ENCODE measurements at places on chromosomes 7 and 10.

- no peak for DNase-seq
Observed at GRCh38 chr7:7504910-7505704, 30.6 kb downstream of the COL28A1 start.

DNA sequence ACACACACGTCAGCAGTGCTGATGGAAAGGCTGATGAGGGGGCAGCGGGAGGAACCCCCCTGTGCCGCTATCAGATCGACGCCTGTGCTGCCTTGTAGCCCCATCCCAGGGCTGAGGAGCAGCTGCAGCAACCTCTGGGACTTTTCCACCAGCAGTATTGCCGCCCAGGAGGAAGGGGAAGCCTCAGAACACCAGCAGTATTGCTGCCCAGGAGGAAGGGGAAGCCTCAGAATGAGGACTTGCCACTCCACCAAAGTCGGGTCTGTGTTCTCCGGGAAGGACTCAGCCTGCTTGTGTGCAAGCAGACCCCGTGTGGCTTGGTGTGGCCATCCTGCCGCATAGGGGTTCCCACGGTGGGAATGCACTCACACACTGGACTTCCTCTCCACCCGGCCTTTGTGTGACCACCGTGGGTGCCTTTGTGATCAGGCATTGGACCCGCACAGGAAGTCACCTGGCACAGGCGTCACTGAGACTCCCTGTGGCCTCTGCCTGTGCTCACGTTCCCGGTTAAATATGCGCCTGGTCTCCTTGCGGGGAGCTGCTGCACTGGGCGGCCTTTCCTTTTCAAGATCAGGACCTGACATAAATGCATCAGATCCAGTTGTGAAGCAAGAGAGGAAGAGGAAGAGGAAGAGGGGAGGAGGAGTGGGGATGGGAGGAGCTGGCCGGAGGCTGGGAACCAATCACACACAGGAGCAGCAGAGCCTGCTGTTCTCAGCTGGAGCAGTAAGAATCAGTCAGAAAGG, 248.5 kb downstream of the DNAJB6 start:
- no peak for DNase-seq

DNA sequence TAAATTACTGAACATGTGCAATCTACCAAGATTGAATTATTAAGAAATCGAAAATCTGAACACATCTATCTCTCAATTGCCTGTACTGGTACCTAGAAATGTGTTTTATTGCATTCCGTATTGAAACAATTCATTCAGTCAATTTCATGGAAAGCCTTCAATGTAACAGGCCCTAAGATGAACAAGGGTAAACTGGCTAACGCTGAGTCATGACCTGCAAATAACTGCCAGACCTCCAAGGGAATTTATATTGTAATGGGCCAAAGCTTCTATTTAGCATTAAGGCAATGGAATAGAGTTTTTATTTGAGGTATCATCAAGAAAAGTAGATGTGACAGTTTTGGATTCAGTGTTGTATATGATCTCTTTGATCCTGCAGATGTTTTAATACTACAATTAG, 49.9 kb upstream of the CD36 start:
- no peak for DNase-seq

GRCh38 chr7:35906191-35906908, 105.5 kb downstream of the SEPTIN7 start:
- peak; percentile 54 for DNase-seq

GRCh38 chr10:24617771-24618396, 105.8 kb downstream of the ARHGAP21 start:
- peak; percentile 68 for DNase-seq

DNA sequence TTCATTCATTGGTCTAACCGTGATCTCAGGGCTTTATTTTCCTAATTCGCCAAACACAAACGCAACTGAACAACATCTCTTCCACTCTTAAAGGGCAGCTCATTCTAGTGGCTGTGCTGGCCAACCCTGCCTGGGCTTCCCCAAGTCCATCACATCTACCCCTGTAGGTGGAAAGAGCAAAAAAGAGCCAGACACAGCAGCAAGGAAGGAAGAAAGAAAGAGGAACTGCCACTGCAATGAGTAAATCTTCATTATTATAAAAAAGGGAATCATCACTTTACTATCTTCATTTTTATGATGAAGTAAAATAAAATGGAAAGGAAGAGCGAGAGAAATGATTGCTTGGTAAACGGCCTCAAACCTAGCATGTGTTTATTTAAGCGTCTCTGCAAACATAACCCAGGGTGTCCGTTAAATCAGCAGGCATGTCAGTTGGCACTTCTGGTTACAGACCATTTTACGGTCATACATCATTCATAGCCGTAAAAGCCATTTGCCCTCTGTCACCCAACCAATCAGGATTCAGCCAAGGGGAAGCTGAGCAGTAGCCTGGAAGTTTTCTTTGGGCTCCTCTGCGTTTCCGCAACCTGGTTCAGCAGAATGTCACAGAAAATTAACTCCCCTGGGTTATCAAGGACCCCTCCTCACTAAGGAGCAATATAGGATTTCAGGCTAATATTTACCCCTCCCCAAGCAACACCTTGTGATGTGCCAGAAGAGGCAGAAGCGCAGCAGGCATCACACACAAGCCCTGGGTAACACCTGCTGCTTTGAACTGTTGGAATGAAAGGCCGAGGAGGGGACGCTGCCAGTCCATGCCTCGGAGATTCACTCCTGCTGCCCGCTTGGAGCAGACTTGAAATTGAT, 234.0 kb downstream of the SNX10 start:
- DNase-seq = no peak

DNA sequence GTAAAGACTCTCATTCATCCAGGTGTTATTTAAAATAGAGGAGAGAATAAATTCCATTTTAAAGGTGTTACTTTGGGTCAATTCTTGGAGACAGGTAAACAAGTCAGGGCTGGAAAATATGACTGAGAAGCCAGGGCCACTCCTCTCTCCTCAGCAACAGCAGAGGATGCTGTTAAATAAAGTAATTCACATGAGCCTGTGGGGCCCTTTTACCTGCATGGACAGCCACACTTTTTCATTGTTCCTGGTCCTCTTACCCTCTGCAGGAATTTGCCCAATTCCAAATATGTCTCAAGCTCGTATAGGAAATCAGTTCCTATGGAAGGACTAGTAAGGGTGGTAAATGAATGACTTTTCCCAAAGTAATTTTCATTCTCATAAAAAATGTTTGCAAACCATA, 420.1 kb upstream of the KLF6 start:
- DNase-seq = no peak

DNA sequence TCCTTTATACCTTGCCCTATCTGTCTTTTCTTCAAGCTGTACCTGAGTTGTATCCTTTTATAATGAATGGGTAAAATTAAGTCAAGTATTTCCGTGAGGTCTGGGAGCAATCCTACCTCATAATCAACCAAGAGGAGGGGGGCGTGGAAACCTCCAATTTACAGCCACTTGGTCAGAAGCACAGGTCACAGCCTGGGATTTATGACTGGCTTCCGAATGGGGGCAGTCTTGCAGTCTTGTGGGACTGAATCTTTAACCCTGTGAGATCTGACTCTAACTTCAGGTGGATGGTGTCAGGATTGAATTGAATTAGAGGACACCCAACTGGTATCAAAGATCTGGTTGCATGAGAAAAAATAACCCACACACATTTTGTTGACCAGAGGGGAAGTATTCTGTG, 23.5 kb upstream of the KCNMA1 start:
- no peak for DNase-seq

DNA sequence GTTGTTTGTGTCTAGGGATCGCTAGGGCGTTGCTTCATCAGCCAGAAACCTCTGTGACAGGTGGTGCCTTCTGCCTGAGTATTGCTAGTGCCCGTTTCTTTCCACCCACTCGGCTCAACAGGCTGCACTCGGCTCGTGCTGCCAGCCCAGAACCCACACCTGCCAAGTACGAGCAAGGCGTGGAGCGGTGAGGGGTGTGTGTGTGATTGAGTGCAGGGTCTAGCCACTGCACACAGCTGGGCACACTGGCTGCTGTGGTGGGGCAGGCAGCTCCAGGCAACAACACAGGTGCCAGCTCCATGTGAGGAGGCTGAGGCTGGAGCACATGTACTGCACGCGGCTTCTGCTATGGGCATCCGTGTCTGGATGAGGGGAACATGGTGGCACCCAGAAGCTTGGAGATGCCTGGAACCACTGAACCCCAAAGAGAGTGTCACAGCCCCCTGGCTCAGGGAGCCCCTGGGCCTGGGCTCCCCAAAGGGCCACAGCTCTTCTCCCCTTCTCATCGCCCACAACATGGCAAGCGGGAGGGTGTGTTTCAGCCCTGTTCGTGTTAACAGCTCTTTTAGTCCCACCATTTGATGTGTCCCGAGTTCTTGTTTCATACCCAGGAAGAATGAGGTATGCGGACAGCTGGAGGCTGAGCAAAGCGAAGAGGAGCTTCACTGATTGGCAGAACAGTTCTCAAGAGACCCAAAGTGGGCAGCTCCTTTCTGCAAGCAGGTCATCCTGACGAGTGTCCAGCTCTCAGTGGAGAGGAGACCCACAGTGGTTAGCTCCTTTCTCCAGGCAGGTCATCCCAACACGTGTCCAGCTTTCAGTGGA, 78.1 kb downstream of the HDAC9 start:
- DNase-seq = no peak

- no peak for DNase-seq
Observed at GRCh38 chr7:36692456-36692855, 31.8 kb downstream of the AOAH start.

GRCh38 chr7:54252256-54253035, 289.7 kb upstream of the VSTM2A start:
- DNase-seq = no peak

DNA sequence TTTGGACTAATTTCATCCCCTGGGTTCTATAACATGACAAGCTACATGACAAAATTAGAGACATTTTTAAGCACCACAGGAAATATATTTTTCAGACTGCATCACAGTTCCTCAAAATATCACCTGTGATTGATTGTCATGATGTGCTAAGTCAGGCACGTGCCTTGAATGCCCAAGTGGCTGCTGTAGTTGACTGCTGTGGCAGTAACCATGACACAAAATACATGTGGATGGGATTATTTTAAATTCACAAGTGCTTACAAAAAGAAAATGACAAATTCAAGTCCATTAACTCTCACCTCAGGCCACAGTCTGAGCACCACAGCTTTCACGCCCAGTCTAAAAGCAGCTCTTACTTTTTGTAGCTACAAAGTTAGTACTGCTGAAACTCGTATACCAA, 45.5 kb downstream of the TNPO3 start:
- no peak for DNase-seq

- no peak for DNase-seq
Observed at GRCh38 chr10:50358411-50358810, 107.1 kb upstream of the ASAH2 start.

DNA sequence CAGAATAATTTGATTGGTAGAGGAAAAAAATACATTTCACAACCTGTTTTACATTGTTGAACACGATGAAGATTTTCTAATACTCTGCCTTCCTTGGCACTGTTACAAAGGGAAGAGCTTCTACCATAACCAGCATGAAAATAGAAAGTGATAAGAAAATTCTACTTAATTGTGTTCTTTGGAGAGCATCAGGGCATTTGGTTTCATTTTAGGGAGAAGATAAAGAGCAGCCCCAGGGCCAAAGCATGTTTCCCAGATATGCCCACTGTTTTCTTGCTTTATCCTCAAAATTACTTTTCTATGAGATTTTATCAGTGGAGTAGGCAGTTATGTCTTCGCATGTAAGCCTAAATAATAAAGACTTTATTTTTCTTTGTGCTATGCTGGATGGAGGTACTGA, 9.5 kb downstream of the CHRM2 start:
- no peak for DNase-seq

DNA sequence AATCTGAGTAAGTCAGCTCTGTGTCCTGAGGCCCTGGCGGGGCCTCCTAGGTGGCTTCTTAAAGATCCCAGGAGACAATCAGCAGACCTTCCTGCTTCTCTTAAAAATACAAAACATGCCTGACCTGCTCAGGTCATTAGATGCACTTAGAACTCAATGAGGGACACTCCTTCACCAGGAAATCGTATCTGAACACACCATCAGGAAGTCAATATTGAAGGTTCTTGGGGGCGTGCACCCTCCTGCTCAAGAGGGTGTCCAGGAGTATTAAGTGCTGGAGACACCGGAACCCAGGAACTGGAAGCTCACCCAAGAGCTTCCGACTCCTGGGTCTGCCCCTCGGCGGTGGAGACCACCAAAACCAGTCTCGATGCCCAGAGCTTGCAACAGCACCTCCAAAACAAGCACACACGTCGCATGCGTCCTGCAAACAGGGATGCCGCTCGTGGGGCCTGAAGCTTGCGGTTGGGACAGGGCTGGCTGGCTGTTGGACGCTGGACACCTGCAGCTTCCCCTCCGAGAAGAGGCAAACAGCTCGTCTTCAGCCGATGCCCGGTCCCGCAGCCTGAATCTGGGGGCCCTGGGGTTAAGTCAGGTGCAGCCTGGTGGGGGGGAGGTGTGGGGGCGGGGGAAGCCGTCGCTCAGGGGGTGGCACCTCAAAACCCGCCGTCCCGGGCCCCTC, 803 bp downstream of the RAPGEF5 start:
- no peak for DNase-seq

- no peak for DNase-seq
Observed at GRCh38 chr7:81641873-81642272, 128.0 kb downstream of the HGF start.

DNA sequence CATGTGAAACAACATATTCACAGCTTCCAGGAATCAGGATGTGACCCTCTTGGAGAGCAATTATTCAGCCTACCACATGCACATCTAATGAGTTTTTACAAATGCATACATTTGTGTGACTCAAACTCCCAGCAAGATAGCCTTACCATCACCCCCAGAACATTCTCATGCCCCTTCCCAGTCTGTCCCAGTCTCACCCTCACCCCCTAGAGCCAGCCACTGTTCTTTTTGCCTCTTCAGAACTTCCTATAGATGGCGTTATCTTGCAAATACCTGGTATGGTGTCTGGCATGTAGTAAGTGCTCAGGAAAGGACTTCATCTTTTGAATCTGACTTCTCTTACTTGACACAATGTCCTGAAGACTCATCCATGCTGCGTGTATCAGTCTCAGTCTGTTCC, 23.9 kb upstream of the AOC1 start:
- DNase-seq = no peak

GRCh38 chr7:150997075-150997511, 6.3 kb downstream of the NOS3 start:
- no peak for DNase-seq

GRCh38 chr10:86489071-86489810, 32.4 kb downstream of the WAPL start:
- no peak for DNase-seq

GRCh38 chr7:115662120-115662519, 368.4 kb downstream of the TFEC start:
- no peak for DNase-seq

- DNase-seq = no peak
Observed at GRCh38 chr7:128163473-128163872, 77.6 kb upstream of the LEP start.

- no peak for DNase-seq
Observed at GRCh38 chr10:63675171-63675570, 154.0 kb downstream of the REEP3 start.

GRCh38 chr7:11331128-11332102, 357.7 kb downstream of the PHF14 start:
- no peak for DNase-seq

DNA sequence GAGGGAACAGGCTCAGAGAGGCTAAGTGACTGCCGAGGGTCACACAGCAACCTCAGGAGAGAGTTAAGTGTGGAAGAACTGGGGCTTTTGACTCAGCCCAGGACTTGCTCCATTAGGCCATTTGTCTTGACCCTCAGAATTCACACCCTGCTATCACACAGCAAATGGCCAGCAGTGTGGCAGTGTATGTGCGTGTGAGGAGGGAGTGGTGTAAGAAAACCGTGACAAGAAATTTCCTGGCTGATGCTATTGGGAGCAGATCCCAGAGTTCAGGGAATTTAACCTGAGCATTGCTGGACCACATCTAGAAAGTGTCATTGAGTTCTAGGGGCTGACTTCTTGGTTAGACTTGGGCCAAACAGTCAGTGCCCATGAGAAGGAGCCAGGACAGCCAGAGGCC, 18.4 kb downstream of the VWA2 start:
- no peak for DNase-seq
